ENCODE measurements at places on chromosomes 7 and 10.

- DNase-seq: no peak
Measured at GRCh38 chr10:44935966-44936295, 23.7 kb upstream of the RASSF4 start.

- DNase-seq: no peak
Measured at GRCh38 chr7:55180963-55181542, 162.2 kb downstream of the EGFR start.

- DNase-seq: no peak
Measured at GRCh38 chr10:100662067-100662466, 83.3 kb upstream of the PAX2 start.

GRCh38 chr7:93719546-93719945 lies 145.0 kb upstream of the CALCR start:
- no peak for DNase-seq

DNA sequence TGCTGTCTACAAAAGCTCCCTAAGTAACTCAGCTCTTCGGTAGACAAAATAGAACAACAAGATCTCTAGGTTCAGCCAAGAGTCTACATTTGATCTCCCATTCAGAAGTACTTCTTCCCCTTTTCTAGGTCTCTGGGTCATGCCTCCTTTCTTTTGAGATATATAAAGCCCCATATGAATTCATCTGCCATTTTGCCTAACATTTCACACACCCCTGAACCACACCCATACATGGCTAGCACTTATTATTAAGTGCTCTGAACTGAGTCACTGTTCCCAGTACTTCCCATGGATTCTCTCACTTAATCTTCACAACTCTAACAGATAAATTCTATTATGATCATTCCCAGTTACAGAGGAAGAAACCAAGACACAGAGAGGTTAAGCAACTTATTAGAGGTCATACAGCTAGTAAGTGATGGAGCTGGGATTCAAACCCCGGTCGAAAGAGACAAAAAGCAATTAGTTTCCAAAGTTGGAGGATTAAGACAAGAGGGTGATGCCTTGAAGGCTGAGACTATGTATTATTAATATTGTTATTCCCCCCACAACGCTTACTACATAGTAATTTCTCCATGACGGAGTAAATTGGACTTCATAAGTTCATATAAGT lies 17.3 kb downstream of the MYOF start:
- DNase-seq: no peak

GRCh38 chr10:30039567-30039966 lies 19.8 kb downstream of the JCAD start:
- DNase-seq: no peak

Measured in stimulated activated CD8-positive, alpha-beta memory T cell treated with anti-CD3 and anti-CD28 coated beads, Interleukin-12 subunit alpha, Interleukin-12 subunit beta, amount 100 ng/mL, for 4 hours (primary cell).